Stimulated activated CD8-positive, alpha-beta memory T cell treated with anti-CD3 and anti-CD28 coated beads, Interleukin-7, amount 100 ng/mL, for 1 hour (primary cell): ENCODE measurements at places on chromosomes 4 and X.

- no peak for DNase-seq
These were observed 5.5 kb downstream of the USP9X start for GRCh38 chrX:41090568-41091238.

GRCh38 chrX:41475191-41475590 lies 28.0 kb downstream of the NYX start:
- no peak for DNase-seq

- DNase-seq: no peak
These were observed 22.4 kb downstream of the TMEM33 start for GRCh38 chr4:41957634-41958033.

DNA sequence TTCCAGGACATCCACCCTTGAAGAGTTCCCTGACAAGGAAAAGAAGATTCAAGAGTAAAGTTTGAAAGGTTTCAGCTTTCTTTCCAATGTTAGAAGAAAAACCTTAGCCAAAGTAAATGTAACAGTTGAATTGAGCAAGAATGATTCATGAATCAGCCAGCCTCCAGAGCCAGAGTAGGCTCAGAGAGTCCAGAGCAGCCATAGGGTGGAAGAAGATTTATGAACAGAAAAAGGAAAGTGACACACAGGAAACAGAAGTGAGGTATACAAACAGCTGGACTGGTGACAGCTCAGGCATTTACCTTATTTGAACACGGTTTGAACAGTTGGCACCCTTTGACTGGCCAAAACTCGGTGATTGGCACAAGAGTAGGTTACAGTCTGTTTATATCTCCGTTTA lies 63.2 kb downstream of the QDPR start:
- no peak for DNase-seq

- no peak for DNase-seq
These were observed 135.3 kb upstream of the VCX2 start for GRCh38 chrX:8306291-8306925.

- no peak for DNase-seq
These were observed 62.6 kb upstream of the ALB start for GRCh38 chr4:73341454-73341853.

DNA sequence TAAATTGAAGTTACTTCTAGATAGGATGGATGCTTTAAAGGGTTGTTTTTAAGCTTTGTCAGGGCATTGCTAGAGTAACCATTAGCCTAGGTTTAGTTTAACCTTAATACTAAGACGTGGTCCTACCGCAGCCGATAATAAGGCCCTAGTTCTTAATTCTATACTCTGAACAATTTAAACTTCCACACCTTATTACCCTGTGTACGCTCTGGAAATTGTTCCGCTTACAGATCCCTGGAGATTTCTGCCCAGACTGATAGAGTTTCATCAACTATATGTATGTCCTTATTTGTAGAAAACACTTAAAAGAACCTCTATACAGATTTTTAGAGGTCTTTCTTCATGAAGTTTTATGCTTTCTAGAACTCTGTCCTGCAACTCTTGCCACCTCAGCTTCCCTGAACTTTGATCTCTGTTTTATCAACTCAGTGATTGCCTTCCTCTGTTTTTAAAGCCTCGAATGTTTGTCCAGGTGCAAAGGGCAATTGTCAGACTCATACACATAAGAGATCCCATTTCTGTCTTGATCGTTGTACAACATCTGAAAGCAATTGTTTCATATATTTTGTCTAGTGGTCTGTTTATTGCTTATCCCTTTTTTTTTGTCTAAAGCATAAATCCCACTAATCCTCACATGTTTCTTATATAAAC lies 71.1 kb upstream of the VCX start:
- DNase-seq: no peak

DNA sequence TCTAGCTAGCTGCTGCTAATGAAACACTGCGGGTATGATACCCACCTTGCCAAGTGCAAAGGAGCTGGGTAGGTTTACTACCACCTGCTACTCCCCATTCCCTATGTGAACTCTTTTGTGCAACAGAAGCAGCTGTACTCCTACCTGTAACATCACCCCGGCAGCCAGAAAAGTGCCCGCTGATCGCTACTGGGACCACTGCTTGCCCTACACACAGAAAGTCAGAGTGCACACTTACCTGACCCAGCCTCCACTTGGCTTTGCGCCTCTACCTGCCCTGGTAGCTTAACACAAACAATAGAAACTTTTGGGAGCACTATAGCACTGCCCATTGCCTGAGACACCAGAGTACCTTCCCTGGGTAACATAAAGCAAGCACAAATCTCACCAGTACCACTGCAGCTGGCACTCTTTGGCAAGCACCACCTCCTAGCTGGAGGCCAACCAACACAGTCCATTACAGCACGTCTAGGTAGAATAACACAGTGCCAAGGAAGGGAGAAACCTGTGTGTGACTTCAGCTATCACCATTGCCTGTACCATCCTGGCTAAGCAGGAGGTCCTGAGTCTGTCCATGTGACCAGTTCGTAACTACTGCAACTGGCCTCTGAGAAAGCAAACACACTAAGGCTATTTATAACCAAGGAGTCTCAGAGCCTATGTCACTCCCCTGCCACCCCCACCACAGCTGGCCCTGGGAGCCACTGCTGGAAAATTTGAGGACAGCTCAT lies 80.1 kb downstream of the CENPC start:
- no peak for DNase-seq
